ENCODE measurements at places on chromosomes 13 and 19. TPM values are rescaled to one million over a fixed set of nuclear protein-coding genes. Genes with fewer than 3 reads are reported as not detected.

The NCAN gene
- not detected for total RNA-seq

The GSK3A gene
- total RNA-seq, result 33.8 TPM

The LCP1 gene
- 54.7 TPM for total RNA-seq

The CSNK1G2 gene
- total RNA-seq, result 47.5 TPM

DNA sequence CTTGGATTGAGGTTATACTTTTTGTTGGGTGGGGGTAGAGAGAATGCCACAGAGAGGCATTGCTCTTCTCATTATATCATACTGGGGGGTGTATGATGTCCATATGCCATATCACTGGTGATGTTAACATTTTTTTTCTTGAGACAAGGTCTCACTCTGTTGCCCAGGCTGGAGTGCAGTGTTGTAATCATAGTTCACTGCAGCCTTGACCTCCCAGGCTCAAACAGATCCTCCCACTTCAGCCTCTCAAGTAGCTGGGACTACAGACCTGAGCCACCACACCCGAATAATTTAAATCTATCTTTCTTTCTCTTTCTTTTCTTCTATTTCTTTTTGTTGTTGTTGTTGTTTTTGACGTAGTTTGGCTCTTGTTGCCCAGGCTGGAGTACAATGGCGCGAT, 4.9 kb upstream of the SNRNP70 start:
- H3K27me3 ChIP-seq, result no peaks in the 10 kb centered on the region
- no peak for DNase-seq
- H3K36me3 ChIP-seq, result no peaks in the 10 kb centered on the region
- no peak overlapping the region for H3K27ac ChIP-seq
- peaks cover 7% of the 10 kb centered on the region for H3K4me1 ChIP-seq
- H3K4me3 ChIP-seq, result no peak overlapping the region

DNA sequence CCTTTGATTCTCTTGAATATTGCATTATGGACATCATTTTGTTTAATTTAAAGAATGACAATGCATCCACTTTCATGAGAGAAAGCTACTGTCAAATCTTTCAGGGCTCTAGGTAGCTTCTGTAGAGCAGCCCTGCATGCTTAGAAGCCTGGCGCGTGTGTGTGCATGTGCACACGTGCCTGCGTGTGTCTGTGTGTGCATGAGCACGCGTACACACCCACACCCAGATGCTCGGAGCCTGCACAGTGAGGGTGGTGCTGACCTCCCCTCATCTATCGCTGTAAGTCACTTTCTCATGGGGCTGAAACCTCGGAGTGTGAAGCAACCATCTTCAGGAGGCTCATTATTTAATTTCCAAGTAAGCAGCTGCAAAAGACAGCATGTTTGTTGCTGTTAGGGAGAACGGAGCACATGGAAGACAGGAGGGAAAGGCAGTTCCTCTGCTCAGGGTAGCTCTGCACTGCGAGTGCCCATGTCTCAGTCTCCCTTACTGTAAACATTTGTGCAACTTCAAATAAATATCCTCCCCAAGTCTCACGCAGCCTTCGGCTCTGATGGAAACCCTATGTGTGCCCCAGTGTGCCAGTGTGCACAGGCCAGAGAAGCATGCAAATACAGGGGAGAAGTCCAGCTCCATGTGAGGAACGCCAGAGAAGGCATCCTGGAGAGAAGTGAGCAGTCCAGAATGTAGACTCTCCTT, 22.8 kb downstream of the TSHZ3 start:
- DNase-seq, result no peak
- H3K27me3 ChIP-seq, result no peaks in the 10 kb centered on the region
- no peaks in the 10 kb centered on the region for H3K36me3 ChIP-seq
- H3K4me1 ChIP-seq, result peaks cover 8% of the 10 kb centered on the region

DNA sequence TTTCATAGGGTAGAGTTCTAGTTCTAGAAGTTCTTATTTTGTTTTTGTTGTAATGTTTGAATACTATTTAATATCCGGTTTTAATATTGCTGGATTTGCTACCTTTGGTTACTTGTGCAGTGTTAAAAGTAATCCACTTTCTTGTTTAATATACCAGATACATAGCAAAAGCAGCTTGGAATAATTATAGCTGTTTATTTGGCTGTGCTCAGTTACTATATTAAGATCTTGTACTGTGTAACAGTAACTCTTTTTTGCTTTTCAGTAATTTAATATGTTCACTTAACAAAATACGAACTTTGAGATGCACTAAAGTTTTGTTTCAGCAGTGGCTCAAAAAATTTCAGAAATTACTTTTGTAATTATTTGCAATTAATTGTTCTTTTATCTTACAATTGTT, 50.9 kb downstream of the AKAP11 start:
- H3K36me3 ChIP-seq, result peaks cover 20% of the 10 kb centered on the region
- H3K4me3 ChIP-seq, result no peak overlapping the region
- no peak overlapping the region for H3K27ac ChIP-seq

GRCh38 chr19:33514885-33515551, 6.6 kb downstream of the PEPD start:
- H3K36me3 ChIP-seq, result peaks cover 24% of the 10 kb centered on the region
- no peak for DNase-seq
- H3K27me3 ChIP-seq, result no peaks in the 10 kb centered on the region
- H3K4me3 ChIP-seq, result no peak overlapping the region

DNA sequence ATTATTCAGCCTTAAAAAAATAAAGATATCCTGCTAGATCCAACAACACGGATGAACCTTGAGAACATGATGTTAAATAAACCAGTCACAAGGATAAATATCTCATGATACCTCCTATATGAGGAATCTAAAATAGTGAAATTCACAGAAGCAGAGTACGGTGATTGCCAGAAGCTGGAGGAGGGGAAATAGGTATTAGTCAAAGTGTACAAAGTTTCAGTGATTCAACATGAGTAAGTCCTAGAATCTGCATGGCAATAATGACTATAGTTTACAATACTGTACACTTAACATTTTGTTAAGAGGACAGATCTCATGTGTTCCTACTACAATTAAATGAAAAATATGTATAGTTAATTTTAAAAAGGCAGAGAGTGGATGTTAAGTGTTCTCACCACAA, 206.6 kb upstream of the SLC10A2 start:
- no peak overlapping the region for H3K4me3 ChIP-seq
- no peaks in the 10 kb centered on the region for H3K36me3 ChIP-seq
- no peak for DNase-seq
- no peak overlapping the region for H3K27ac ChIP-seq
- H3K27me3 ChIP-seq, result no peaks in the 10 kb centered on the region

DNA sequence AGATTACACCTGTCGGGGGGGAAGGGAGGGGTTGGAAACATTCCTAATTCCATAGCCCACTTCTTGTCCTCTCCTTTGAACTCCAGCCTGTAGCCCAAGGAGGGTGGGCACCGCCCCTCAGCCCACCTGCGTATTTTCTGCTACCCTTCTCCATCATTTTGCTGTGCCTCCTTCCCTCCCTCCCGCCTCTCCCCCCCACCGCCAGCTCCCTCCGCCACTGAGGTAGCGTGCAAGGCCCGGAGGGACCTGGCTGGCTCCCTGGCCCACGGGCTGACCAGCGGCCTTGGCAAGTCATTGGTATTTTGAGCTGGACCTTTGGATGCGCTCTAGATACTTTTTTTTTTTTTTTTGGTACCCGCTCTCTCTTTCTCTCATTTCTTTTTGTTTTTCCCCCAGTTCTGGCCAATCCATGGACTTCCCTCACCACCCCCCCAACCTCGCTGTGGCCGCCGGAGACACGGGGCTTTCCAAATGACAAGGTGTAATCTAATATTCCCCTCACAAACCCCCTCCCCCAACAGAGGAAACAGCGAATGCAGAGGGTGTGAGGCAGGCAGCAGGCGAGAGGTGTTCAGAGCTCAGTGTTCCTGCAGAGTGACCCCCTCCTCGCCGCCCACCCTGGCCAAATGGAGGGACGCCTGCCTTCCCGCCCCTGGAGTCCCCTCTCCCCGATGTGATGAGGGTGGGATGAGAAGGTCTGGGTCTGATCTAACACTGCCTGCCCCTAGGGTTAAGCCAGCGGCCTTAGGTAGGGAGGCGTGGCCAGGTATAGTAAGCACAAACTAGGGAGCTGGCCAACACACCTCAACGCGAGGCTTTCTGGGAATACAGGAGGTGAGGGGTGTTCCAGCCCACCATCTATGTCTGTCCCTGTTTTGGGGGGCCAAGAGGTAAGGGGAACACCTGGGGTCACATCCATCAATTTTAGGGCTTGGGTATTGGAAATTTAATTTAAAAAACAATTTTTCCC, 89.2 kb downstream of the PTPRS start:
- no peak for DNase-seq
- no peak overlapping the region for H3K4me3 ChIP-seq
- H3K27ac ChIP-seq, result no peak overlapping the region
- no peaks in the 10 kb centered on the region for H3K27me3 ChIP-seq
- H3K36me3 ChIP-seq, result no peaks in the 10 kb centered on the region
